Thoracic aorta (tissue), 2 donors: ENCODE measurements at places on chromosomes 7 and 10. TPM values are rescaled to one million over a fixed set of nuclear protein-coding genes. Genes with fewer than 3 reads are reported as not detected.

GRCh38 chr7:151432658-151433521 is 7.1 kb downstream of the CRYGN start:
- H3K36me3 ChIP-seq = no peaks in the 10 kb centered on the region
- no peak for DNase-seq
- H3K4me1 ChIP-seq = peaks cover 28% of the 10 kb centered on the region
- H3K27me3 ChIP-seq = no peaks in the 10 kb centered on the region
- H3K4me3 ChIP-seq = no peak overlapping the region
- no peak overlapping the region for H3K27ac ChIP-seq

- H3K27ac ChIP-seq = peak overlapping the region; percentile 54
- H3K27me3 ChIP-seq = no peaks in the 10 kb centered on the region
- H3K4me3 ChIP-seq = no peak overlapping the region
- peaks cover 8% of the 10 kb centered on the region for H3K4me1 ChIP-seq
These were observed 7.9 kb downstream of the NUDT13 start for GRCh38 chr10:73117976-73118743.

GRCh38 chr10:98967601-98968000 is 268.1 kb downstream of the HPSE2 start:
- H3K4me3 ChIP-seq = peak overlapping the region; percentile 20
- H3K4me1 ChIP-seq = peaks cover 13% of the 10 kb centered on the region
- H3K27me3 ChIP-seq = no peaks in the 10 kb centered on the region
- peak overlapping the region; percentile 29 for H3K27ac ChIP-seq

GRCh38 chr10:61896854-61897661 is 4.4 kb upstream of the ARID5B start:
- no peaks in the 10 kb centered on the region for H3K27me3 ChIP-seq
- peaks cover 23% of the 10 kb centered on the region for H3K4me1 ChIP-seq
- H3K4me3 ChIP-seq = peak overlapping the region; percentile 61
- DNase-seq = no peak
- H3K36me3 ChIP-seq = no peaks in the 10 kb centered on the region
- H3K27ac ChIP-seq = no peak overlapping the region

DNA sequence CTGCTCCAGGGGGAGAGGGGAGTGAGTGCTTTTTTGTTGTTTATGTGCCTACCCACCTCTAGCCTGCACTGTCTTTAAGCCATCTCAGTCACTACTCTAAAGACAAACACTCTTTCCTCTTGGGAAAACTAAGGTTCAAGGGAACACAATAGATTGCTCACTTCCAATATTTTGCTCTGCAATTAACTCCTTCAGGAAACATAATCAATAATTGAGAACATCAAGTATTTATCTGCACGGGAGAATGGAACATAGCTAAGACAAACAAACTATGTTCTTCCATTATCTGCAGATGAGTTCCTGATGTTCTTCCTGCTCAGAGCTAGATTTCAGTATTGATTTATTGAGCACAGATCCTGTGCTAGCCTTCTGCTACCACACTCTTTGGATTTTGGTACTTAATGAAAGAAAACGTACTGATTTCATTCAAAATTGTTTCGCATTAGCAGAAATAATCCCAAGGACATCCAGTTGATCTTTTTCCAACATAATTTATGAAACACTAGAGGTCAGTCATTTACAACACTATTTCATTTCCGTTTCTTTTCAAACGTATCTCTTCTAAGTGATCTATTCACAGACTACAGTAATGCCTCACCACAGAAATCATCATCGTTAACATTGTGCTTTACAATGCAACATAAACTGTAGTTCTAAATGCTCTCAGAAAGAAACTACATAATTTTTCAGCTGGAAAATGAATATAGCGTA is 8.3 kb downstream of the NEBL start:
- no peaks in the 10 kb centered on the region for H3K4me1 ChIP-seq
- no peak for DNase-seq
- H3K27me3 ChIP-seq = no peaks in the 10 kb centered on the region
- H3K36me3 ChIP-seq = no peaks in the 10 kb centered on the region
- H3K27ac ChIP-seq = no peak overlapping the region

The CREB5 gene
- total RNA-seq = 44.4 TPM

The SEC31B gene
- 12.7 TPM for total RNA-seq

The LRRC17 gene
- total RNA-seq = 22.3 TPM
